ENCODE measurements at places on chromosomes 7 and 10.
A peak's percentile ranks its signal among the peaks of the same experiment; 100 is the strongest.

- DNase-seq, result no peak
Observed at GRCh38 chr7:136293272-136293671, 316.1 kb upstream of the MTPN start.

GRCh38 chr10:7544203-7544602, 122.6 kb downstream of the ITIH5 start:
- DNase-seq, result no peak

- DNase-seq, result no peak
Observed at GRCh38 chr7:154896076-154896475, 106.8 kb downstream of the PAXIP1 start.

GRCh38 chr10:132714986-132715775, 70.8 kb downstream of the NKX6-2 start:
- peak; percentile 66 for DNase-seq

- peak; percentile 93 for DNase-seq
Observed at GRCh38 chr7:82572195-82572880, 128.8 kb upstream of the CACNA2D1 start.

GRCh38 chr10:69073736-69074364, 14.1 kb upstream of the SRGN start:
- no peak for DNase-seq

DNA sequence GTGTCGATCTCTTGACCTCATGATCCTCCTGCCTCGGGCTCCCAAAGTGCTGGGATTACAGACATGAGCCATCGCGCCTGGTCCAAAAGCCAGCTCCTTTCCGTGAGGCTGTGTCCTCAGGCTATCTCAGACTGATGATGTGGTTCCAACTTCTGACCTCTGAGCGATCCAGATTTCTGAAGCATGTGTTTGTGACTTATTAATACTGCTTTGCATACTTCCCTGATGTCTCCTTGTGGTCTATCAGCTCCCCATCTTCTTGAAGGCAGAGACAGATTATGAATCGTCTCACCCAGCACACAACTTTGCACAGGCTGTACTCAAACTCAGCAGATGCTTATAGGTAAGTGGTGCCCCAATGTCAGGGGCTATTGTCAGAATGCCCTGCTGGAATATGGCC, 2.0 kb upstream of the PLPP4 start:
- DNase-seq, result no peak

DNA sequence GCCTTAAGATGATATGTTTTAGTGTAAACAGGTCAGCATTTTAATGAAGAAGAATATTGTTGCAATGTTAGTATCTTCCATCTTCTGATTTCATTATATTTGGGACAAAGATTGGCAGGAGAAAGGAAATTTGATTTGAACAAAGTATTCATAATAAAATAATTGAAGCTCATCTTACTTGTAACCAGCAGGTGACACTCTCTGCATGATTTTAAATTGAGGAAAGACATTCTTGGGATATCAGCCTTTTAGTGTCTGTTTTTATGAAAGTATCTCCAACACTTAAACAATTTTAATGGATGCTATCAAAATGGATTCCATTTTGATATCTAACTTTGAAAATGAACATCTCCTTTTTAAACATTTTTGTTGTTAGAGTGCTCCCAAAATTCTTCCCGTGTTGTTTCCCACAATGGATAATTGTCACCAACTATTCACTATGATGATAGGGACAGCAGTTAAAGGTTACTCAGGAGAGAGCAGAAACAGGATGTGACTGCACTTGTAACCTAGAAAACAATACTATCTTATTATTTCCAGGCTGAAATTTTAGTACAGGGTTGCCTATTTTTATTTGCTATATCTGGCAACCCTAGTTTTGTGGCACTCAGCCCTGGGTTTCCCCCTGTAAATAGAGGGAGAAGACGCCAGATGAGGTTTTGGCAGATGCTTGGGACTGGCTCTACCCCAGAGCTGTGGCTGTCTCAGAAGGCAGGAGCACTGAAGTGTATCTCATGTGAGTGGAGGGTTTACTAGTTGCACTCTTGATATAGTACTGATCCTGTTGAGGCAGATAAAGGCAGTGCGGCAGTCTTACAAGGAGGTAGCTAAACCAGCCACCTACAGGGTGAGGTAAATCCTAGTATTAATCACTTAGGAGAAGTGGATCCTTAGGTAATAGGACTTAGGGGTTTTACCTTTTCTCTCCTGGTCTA, 31.0 kb upstream of the ABCB4 start:
- no peak for DNase-seq

- DNase-seq, result no peak
Observed at GRCh38 chr7:152142976-152143595, 117.6 kb downstream of the GALNT11 start.

- DNase-seq, result no peak
Observed at GRCh38 chr10:118870467-118871243, 115.9 kb upstream of the CACUL1 start.

DNA sequence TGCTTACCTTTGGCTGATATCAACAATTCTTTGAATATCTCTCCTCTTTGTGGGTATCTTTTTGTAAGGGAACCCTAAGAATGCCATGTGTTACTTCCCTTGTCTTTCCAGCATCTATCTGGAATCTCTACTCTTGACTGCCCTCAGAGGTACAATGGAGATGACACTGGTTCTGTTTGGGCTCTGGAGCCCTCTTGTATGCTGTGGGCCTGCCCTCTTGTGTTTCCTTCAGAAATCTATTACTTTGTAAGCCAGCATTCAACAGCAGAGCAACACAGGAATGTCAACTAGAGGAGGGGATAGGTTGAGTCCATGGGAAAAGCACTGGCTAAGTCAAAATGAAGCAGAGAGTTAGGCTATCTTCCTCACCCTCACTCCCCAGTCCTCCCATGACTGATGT, 142.3 kb downstream of the XPNPEP1 start:
- no peak for DNase-seq

DNA sequence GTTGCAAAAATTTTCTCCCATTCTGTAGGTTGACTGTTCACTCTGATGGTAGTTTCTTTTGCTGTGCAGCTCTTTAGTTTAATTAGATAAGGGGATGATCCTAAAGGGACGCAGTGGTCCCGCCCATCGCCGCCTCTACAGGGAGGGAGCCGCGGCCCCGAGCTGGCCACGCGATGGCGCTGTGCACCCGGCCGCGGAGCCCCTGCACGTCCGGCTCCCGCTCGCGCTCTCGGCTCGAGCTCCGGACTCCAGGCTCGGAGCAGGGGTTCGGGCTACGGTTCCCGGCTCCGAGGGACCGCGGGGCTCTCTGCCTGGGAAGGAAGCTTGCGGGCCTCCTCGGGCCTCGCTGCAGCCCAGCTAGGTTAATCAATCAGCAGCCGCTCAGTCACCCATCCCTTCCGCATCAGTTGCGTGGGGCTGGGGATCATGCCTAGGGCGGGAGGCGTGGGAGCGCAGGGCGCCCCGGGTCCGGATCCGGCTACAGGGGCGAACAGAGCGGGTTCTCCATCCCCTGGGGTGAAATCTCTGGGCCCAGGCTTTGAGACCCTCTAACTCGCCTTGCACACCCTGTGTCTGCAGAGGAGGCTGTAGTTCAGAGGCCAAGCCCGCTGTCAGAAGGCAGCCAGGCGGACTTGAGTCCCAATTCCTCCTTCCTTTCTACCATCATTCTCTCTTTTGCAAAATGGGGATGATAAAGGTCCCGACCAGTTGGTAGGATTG, 97.9 kb downstream of the WDR11 start:
- DNase-seq, result peak; percentile 91

GRCh38 chr7:47550788-47551470, 31.0 kb downstream of the TNS3 start:
- no peak for DNase-seq

GRCh38 chr7:72077786-72078185, 334.4 kb downstream of the CALN1 start:
- DNase-seq, result no peak

DNA sequence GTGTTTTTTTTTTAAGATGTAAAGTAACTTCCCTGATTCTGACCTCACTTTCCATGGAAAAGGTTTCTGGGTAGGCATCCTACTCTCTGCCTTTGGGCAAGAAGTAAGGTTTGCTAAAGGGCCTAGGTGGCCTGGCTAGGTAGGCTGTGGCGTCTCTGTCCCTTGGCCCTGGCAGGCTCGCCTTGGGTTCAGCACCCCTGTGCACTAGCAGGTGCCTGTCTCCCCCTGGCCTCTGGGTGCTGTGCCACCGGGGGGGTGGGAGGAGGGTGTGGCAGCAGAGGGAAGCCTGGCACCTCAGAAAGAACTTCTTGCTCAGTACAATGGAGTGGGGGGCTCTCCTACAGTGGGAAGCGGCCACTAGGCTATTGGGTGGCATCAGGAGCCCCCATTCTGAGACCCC, 14.0 kb downstream of the TECPR1 start:
- DNase-seq, result no peak

DNA sequence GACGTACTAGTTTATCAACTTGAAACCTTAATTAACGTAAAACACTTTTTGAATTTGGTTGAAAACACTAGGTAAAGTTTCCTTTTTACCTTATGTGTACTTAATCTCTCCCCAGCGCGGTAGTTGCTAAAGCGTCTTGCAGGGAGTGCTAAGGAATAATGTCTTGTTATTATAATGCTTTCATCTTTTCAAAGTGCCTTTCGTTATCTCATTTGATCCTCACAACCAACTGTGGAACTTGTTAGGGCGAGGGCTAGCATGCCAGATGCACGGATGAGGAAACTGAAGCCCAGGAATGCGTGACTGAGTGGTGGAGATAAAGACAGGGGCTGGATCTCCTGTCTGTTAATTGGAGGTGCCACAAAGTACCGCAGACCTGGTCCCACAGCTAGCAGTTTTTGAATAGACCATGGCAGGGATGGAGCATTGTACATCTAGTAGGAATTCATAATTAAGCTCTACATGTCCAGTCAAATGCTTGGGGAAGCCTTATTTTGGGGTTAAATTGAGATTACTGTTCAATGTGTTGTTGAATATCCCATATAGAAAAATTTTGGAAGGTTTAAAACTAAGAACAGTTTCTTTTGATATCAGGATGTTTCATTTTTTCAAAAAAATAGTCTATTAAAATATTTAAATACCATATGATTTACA, 234.3 kb downstream of the SH2D4B start:
- no peak for DNase-seq

DNA sequence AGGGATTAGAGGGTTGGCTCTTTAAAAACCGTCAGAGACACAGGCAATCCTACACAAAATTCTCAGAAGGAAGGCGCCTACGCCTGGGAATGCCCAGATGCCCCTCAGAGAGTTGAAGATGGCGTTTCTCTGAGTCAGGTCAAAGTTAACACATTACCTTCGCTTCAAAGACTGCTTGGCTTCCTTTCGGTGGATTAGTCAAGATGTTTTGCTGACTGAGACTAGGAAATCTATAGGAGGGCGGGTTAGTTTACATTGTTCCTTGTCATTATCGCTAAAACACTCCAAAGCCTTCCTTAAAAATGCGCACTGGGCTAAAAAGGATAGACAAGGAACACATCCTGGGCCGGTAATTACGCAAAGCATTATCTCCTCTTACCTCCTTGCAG, 995 bp upstream of the CFTR start:
- no peak for DNase-seq

DNA sequence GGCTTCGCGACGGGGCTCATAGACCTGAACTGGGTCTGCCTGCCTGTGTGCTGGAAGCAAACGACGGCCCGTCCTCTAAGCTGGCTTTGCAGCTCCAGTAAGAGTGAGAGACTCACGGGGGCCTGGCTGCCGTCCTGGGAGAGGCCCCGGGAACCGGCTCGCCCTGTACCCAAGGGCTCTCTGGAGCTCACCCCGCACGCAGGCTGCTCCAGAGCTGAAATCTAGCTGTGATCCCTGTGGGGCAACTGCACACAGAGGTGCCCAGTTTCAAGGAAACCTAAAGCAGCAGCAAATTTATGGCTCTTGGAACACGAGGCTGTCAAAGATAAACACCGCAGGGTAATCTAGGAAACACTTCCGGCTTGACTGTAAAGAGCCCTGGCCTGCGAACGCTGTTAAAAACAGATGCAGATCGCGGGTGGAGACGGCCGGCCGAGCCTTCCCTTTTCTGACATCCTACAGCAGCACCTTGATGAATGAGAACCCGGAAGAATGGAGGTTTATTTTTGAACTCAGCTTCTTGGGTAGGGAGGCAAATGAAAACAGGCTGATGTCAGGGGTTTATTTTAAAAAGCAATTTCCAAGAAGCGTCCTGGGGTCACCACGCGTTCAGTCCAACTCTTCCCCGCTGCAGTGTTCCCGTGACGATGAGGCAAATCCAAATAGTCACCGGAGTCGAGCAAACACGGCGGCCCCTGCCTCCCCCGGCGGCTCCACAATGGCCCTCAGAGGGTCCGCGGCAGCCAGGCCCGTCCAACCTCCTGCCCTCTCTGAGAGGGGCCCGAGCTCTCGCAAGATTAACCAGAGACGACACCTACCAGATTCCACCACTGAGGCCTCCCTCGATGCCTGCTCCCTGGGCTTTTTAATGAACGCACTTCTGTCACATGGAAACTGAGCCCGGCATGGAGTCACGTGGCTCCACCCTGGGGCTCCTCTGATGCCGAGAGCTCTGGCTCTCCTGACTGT, 29.6 kb downstream of the AMZ1 start:
- no peak for DNase-seq

DNA sequence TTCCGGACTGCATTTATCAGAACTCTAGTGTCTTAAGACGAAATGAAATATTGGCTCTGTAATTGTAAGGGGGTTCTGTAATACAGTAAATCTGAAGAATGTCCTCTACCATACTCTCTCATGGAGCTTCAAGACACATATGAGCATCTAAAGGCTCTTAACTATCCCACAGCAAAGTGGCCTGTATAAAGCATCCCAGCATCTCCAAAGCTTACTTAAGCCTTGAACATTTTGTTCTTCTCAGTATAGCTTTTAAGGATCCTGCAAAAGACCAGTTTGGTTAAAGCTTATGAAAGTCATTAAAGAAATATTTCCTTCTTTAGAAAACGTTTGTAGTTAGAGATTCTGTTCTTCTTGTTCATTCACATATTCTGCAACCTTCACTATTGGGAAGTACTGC, 75.1 kb downstream of the HGF start:
- no peak for DNase-seq

GRCh38 chr10:5369362-5370158, 4.8 kb downstream of the UCN3 start:
- DNase-seq, result no peak

DNA sequence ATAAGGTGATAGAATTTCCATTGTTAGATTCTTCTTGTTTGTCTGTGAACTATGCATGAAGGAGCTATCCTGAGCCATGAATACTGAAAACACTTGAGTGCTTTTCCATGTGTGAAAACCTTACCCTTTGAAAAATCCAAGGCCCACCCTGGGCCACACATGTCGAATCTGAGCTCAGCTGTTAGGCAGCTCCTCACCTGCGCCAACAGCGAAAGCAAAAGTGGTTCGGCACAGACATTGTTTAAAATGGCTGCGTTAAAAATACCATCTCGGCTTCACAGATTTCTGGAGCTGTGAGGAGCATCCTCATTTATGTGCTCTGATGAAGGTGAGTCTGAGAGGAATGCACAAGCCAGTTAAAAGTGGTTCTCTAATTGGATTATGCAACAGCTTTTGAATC, 137.7 kb downstream of the NEUROD6 start:
- no peak for DNase-seq

GRCh38 chr10:7195118-7195517, 215.7 kb downstream of the SFMBT2 start:
- DNase-seq, result no peak

DNA sequence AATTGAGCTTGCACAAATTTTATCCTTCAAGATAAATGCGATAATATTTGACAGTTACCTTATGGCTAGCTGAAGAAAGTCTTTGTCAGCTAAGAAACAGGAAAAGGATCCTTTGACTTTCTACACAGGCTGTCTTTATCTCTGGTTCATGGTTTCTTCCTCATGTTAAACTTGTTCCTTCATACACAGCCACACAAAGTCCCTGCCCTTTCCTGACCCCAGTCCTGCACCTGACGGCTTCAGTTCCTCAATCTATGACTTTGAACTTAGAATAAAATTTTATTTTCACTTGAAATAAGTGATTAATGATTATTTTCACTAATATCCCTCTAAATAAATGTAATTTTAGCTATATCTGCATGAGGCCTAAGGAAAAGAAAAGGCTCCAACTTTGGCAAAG, 77.8 kb upstream of the PRSS1 start:
- no peak for DNase-seq
